ENCODE measurements at places on chromosomes 3 and 15.

DNA sequence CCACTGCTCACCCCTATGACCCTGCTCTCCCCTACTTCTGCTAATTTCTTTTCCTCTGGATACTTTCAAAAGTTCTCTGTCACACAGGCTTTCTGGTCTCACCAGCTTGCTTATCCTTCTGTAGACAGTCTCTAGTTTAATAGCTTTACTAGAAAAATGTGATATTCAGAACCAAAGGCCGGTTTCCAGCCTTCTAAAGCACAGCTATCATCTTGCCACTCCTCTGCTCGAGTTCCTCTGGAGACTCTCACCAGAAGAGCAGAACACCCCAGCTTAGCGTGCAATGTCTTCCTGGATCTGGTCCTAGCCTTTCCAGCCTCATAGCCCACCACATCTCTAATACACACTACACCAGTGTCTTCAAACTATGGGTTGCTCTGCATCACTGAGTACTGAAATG lies 1.8 kb upstream of the VPS8 start:
- no peak for DNase-seq

- no peak for DNase-seq
These were observed 33.1 kb downstream of the PYGO1 start for GRCh38 chr15:55555089-55555488.

DNA sequence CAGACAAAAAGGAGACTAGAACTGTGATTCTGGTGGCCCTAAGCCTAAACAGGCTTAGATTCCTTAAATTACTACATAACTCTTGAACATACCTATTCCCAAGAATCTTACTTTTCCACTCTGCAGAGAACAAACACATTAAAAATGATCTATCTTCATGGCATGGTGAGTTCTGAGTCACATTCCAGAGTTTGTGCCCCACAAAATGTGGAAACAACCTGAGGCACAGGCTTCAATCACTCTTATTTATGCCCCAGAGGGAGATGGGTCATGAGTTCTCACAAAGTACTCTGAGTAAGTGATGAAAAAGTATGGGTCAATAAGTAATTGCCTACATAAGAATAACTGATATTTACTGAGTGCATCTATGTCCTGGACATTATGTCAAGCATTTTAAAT lies 137.5 kb upstream of the SLC2A2 start:
- DNase-seq = no peak

DNA sequence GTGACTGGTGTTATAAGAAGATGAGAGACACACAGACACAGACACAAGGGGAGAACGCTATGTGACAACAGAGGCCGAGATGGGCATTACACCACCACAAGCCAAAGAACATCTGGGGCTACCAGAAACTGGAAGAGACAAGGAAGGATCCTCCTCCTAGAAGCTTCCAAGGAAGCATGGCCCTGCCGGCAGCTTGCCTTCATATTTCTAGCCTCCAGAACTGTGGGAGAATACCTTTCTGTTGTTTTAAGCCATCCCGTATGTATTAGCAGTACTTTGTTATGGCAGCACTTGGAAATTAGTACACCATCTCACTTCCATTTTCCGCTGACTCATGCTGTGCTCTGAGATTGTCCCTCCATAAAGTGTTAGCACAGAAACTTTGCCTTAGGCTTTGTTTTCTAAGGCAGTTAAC lies 38.7 kb upstream of the CA12 start:
- DNase-seq = peak; percentile 69

DNA sequence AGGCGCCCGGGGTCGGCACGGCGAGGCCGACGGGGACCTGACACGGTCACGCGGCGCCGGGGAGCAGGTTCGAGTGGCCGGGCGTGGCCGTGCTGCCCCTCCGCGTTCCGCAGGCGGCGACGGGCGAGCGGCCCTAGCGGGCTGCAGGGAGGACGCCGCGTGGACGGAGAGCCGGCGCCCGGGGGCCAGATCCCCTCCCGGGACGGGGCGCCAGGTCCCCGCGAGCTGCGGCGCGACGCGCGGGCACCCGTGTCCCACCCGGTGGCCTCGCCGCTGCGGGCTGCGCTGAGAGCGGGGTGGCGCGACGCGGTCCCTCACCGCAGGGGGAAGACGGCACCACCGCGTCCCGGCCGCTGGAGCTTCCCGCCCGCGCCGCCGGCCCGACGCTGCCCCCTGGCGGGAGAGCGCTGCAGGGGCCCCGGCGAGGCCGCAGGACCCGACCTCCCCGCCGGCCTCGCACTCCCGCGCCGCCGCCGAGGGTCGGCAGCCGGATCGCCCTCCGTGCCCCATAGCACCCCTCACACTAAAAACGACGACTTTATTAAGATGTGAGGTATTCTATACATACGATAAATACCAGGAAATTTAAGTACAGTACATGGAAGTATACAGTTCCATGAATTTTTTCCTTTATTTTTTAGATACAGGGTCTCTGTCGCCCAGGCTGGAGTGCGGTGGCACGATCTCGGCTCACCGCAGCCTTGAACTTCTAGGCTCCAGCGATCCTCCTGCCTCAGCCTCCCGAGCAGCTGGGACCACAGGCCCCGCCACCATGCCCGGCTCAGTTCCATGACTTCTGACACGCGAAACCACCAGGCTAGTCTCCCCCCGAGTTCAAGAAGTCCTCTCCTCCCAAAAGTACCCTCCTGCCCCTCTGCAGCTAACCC lies 1.3 kb upstream of the PIGZ start:
- DNase-seq = peak; percentile 83

GRCh38 chr3:130761730-130762311 lies 15.2 kb upstream of the PIK3R4 start:
- no peak for DNase-seq

GRCh38 chr3:182617500-182617899 lies 175.8 kb upstream of the ATP11B start:
- DNase-seq = no peak

- peak; percentile 55 for DNase-seq
These were observed 26.0 kb downstream of the PPCDC start for GRCh38 chr15:75049392-75049791.

DNA sequence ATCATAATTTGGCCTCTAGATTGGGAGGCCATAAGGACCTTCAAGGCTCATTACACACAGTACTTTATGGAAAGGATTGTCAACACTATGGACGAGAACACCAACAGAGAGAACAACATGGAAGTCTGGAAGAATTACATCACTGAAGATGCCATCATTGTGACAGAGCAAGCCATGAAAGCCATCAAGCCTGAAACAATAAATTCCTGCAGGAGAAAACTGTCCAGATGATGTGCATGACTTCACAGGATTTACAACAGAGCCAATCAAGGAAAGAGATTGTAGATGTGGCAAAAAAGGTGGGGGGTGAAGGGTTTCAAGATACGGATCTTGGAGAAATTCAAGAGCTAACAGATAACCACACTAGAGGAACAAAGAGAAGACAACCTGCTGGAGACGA lies 15.9 kb downstream of the IL17RB start:
- no peak for DNase-seq

DNA sequence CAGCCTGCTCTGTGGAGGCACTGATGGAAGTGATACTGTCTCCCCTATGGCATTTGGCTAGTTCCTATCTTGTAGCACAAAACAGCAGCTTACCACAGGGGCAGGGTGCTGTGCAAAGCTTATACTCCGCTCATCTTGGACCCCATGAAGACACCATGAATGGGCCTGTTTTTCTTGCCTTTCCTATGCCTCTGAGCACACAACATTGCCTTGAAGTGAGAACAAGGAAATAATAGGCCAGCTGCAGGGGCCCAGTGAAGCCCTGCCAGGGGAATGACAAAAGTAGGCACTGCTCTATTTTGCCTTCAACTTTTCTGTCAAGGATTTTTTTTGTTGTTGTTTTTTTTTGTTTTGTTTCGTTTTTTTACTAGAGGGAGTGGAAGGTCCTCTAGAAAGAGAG lies 110.3 kb downstream of the PDE8A start:
- DNase-seq = no peak

DNA sequence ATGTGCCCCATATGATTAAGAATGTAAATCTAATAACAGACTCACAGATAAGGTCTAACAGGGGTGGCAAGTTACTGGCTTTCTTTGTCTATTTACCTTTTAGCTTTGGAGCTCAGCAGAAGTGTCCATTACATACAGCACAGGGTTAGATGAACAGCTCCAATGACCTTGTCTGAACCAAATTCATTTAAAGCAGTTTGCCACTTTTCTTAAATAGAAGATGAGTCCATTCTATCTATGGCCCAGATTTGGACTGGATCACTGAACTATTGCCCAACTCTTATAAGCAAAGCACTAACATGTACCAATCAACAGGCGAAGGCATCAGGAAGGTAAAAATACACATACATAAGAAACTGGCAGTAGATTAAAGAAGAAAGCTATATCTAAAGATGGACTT lies 214.4 kb downstream of the TIGIT start:
- DNase-seq = no peak

- no peak for DNase-seq
These were observed 36.4 kb upstream of the FSTL1 start for GRCh38 chr3:120487191-120487650.

GRCh38 chr3:30547716-30548115 lies 58.7 kb upstream of the TGFBR2 start:
- DNase-seq = no peak

DNA sequence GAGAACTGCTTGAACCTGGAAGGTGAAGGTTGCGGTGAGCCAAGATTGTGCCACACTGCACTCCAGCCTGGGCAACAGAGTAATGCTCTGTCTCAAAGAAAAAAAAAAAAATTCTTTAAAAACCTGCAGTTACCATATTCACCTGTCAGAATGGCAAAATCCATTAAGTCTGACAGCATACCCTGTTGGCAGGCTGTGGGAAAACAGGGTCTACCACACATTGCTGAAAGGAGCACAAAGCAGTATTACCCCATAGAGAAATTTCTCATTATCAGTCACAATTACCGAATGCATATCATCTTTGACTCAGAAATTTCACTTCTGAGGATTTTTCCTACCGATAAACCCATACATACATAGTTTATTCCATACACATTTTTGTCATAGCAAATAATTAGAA lies 264.1 kb upstream of the SLCO3A1 start:
- peak; percentile 20 for DNase-seq

- DNase-seq = no peak
These were observed 20.5 kb downstream of the FAM240A start for GRCh38 chr3:46632792-46633191.

DNA sequence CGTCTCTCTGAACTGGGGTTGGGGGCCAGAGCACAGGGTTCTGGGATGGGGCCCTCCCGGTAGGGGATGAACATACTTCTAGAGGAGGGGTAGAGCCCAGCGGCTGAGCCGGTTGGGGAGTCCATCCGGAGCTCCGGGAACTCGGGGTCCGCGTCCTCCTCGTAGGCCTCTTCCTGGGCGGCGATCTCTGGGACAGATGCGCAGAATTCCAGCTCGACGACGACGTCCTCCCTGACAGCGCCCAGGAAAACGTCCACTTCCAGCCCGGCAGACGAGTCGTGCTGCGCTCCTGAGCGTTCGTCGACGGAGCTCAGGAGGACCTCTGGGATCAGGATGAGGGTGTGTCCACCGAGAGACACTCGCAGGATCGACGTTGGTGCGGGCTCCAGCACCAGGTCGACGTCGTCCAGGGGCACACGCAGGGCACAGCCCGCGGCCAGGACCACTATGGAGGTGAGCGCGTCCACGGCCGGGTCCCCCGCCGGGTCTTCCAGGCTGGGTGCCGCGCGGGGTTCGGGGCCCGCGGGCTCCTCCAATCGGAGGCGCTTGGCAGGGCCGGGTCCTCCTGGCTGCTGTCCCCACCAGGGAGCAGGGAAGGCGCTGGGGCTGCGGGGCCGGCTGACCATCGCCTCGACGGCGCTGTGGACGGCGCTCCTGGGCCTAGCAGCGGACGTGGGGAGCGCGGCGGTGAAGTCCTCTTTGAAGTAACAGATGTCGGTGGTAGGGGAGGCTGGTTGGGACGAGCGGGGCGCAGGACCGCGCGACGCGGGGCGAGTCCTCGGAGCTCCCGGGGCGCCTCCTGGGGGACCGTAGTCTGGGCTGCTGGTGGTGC lies 474 bp downstream of the PRR23B start:
- no peak for DNase-seq

GRCh38 chr3:46386205-46386604 lies 15.5 kb downstream of the CCR5 start:
- DNase-seq = peak; percentile 72

DNA sequence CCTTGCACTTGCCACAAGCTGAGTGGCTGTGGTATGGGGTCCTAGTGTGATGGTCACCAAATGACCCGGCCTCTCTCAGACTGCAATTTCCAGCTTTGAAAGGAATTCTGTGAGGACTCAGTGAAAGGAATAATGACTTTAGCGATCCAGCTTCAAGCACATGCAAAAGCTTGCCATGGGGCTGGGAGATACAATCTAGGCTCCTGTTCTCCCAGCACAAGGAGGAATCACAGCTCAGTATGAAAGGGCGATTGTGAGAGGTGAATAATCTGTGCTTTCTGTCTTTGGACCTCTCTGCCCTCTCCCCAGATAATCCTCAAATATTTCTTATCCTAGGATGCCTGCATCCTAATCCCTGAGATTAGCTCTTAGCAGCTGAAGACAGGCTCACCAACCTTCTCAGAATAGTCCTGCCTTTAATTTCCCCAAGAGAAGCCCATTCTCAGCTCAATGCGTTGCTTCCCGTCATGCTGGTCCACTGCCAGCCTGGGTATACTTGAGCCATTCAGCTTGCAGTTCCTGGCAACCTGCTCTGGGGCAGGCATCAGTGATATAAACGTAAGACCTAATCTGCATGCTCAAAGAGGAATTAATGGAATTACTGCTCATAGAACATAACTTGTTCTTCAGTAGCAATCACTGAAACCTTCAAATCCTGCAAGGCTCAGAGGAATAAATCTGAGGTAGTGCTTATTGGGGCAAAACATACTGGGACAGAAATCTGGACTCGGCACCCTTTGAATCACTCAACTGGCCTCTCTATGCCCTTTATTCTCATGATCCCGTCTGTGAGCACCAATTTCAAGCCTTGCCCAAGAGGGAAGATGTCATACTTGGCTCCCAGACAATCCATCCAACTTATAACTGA lies 15.1 kb downstream of the TLNRD1 start:
- DNase-seq = no peak

- DNase-seq = no peak
These were observed 1214.8 kb downstream of the NSUN3 start for GRCh38 chr3:95277613-95278012.

DNA sequence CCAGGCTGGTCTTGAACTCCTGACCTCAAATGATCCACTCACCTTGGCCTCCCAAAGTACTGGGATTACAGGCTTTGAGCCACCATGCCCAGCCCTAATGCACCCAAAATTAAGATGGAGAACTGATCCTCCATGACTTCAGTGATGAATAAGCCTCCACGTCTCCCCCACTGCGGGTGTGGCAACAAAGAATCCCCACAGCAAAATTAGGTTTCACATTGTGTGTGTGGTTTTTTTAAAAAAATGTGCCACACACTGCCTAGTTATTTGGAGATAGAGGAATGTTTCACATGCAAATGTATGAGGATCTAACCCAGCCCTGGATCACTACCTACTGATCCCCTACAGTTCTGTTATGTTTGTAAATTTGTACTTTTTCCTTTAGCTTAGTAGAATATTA lies 17.3 kb downstream of the HDAC11 start:
- peak; percentile 48 for DNase-seq

DNA sequence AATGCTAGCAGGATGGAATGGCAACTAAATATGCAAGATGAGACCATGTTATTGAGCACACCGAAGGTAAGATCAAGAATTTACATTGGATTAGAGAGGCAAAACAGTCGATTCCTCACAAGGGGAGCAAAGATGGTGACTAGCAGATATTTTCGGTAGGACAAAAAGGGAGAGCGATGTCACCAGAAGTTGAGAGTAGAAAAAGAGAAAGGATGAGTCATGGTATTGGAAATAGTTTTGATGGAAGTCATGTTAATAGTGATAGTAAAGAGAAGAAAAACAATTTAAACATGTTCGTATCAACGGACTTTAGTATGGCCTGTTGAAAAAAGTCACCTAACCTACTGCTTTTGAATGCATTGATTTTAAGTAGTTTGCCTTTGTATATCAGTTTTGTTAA lies 55.0 kb downstream of the UBE2E2 start:
- no peak for DNase-seq
